ENCODE measurements at places on chromosomes 6 and 20. TPM values are rescaled to one million over a fixed set of nuclear protein-coding genes. Genes with fewer than 3 reads are reported as not detected.

DNA sequence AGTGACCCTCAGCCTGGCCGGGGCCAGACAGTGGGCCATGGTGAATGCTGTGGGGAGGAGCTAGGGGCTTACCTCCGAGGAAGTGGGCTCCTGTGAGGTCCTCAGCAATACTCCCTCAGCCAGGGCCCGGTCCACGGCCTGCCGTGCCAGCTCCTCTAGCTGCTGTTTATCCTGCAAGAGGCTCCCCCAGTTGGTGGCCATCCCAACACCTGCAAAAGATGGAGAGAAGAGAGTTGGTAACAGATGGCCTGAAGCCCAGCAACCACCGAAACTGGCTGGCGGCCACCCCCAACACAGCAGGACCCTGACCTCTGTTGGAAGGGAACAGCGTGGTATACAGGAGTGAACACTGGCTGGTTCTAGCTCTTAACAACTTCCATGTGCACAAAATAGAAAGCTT, 4.0 kb downstream of the GSS start:
- no peak for DNase-seq

GRCh38 chr6:38833320-38833719, 118.2 kb downstream of the DNAH8 start:
- no peak for DNase-seq

DNA sequence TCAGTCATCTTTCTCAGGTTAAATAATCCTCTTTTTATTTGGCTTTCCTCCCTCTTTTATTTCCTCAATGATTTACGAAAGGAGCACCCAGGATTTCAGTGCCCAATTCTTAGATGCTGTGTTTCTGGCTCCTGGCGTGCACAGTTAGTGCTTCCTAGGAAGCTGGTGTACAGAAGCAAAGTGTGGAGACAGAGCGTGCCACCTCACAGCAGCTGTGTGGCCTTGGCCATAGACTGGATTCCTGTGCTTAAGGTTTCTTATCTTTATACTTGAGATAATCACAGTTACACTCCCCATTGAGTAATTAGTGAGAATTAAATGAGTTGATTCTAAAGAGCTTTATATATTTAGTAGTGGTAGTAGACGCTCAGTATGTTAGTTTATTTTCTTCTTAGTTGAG, 39.7 kb upstream of the GJA1 start:
- no peak for DNase-seq

The ASIP gene
- total RNA-seq, result 0.95 TPM

The TRIM15 gene
- not detected for total RNA-seq

The C6orf132 gene
- total RNA-seq, result not detected
